ENCODE measurements at places on chromosomes 7 and 10. TPM values are rescaled to one million over a fixed set of nuclear protein-coding genes. Genes with fewer than 3 reads are reported as not detected.

The MYOZ1 gene
- total RNA-seq = under 0.01 TPM

The INPP5F gene
- total RNA-seq = 13.7 TPM

The MCMBP gene
- total RNA-seq = 27.6 TPM

The AKR1C8 gene
- not detected for total RNA-seq

The DCLRE1A gene
- 3.2 TPM for total RNA-seq

The NEURL1 gene
- 0.17 TPM for total RNA-seq

Data from bronchial smooth muscle cell (primary cell).